ENCODE measurements at places on chromosomes 4 and X. TPM values are rescaled to one million over a fixed set of nuclear protein-coding genes. Genes with fewer than 3 reads are reported as not detected.

MAGEA8 gene
- total RNA-seq: not detected

DNA sequence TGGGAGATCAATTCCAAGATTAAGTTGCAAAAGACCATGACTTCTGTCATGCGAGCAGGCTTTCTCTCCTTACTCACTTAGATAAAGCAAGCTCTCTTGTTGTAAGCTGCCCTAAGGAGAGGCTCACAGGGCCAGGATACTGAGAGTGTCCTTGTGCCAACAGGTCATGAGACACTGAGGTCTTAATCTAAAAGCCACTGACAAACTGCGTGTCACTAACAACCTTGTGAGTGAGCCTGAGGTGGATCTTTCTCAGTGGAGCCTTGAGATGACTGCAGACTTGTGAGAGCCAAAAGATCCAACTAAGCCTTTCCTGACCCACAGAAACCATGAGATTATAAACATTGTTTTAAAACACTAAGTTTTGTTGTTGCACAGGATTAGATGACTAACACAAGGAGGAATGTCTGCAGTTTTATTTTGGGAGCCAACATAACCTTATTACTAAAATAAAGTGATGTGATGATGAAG lies 170.5 kb downstream of the SLC39A8 start:
- no peak for DNase-seq

GRCh38 chr4:105273230-105273629 lies 126.6 kb downstream of the TET2 start:
- DNase-seq: no peak

GRCh38 chr4:19583827-19584569 lies 667.7 kb upstream of the SLIT2 start:
- no peak for DNase-seq

GRCh38 chrX:14440106-14440505 lies 89.2 kb upstream of the GLRA2 start:
- no peak for DNase-seq

GRCh38 chrX:103666202-103667107 lies 20.0 kb downstream of the MORF4L2 start:
- DNase-seq: no peak

All from urinary bladder (tissue), 4 donors.